ENCODE measurements at places on chromosomes 5 and 9. TPM values are rescaled to one million over a fixed set of nuclear protein-coding genes. Genes with fewer than 3 reads are reported as not detected.

DNA sequence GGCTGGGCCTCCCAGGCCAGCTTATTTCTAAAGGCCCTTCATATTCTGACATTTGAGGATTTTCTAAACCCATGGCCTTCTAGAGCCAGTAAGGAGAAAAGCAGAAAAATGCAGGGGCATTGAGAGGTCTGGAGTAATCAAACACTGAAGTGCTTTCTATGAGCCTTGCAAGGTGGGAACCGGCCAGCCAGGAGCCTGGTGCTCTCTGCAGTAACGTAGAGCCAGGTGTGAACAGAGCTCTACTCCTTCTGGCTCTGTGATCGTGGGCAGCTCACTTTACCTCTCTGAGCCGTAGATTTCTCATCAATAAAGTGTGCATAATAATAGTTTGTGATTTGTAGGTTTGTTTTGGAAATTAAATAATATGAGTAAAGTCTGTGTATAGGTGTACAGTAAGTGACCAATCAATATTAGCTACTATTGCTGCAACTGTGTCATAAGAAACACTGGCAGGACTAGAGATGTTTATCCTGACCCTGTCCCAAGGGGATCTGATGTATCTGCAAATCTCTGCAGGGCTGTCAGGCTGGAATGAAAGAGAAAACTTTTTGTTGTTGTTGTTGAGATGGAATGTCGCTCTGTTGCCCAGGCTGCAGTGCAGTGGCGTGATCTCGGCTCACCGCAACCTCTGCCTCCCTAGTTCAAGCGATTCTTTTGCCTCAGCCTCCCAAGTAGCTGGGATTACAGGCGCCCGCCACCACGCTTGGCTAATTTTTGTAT lies 2.7 kb downstream of the SYNPO start:
- no peaks in the 10 kb centered on the region for H3K27me3 ChIP-seq
- H3K36me3 ChIP-seq, result no peaks in the 10 kb centered on the region
- H3K27ac ChIP-seq, result peak overlapping the region; percentile 54
- no peak for DNase-seq
- H3K4me3 ChIP-seq, result no peak overlapping the region

- DNase-seq, result no peak
- no peak overlapping the region for H3K4me3 ChIP-seq
- no peaks in the 10 kb centered on the region for H3K36me3 ChIP-seq
- no peak overlapping the region for H3K27ac ChIP-seq
- H3K4me1 ChIP-seq, result no peaks in the 10 kb centered on the region
These were observed 200.9 kb upstream of the PTGER4 start for GRCh38 chr5:40478766-40479165.

DNA sequence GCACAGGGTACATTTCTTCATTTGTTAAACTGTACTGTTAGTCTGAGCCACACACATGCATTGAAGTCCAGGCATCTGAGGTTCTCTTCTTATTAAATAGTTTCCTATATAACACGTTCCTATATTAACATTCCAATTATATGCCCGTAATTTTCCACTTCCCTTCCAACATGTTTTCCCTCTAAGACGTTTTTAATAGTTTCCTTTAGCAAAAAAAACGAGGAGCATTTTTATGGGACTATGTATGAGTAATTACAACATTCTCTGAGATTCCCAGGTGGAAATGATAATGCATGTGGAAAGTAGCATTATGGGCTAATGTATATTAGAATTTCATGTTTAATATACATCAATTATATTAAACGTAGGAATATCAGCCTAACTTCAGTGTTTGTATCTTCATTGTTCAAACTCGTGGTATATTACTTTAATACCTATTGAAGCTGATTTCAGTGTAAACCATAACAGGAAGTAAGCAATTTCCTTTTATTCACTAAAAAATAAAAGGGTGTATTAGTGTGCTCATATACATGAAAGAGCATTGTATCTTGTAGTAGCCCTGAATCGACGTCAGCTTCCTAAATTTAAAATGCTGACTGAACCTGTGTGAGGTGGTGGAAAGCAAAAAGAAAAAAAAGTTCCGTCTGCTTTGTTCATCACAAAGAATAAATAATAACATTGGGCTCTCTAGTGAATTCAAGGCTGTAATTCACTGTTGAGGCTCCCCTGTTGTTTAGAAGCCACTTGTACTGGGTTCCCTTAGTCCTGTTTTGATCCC lies 11.3 kb downstream of the SMARCA2 start:
- H3K4me3 ChIP-seq, result no peak overlapping the region
- H3K4me1 ChIP-seq, result peaks cover 13% of the 10 kb centered on the region
- no peak overlapping the region for H3K27ac ChIP-seq
- no peaks in the 10 kb centered on the region for H3K27me3 ChIP-seq

DNA sequence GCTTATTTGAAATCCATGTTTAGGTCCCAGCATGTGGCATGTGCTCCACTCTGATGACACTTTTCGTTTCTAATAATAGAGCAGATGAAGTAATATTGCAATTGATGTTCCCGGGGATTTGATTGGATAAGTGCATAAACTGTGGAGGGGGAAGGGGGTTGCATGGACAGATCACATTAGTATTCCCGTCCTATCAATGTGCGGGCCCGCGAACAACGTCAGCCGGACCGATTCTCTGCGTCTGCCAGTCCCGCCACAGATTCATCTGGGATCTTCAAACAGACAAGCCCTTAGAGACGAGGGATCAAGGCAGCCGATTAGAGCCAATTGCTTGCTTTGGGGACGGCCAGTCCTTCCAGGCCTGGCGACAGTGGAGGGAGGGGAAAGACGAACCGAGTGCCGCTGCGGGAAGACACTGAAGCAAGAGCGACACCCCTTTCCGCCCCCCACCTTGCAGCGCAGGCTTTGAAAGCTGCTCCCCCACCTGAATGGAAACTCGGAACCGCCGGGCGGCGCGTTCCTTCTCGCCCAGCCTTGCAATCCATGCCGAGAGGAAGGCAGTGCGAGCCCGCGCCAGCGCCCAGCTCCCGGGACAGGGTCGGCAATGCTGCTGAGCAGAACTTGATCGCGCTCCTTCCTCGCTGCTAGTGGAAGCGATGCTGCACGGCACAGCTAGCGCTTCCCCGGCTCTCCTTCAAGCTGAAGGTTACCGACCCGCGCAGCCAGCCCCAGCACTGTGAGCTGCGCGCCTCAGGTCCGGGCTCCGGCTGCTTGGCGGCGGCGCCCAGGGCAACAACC lies at the start of gene RGS7BP:
TSS of gene RGS7BP (plus strand) at position 247 of the 798 bp plus-strand sequence. CDS start 610 bp downstream, outside the sequence.
- peak; percentile 76 for DNase-seq
- H3K36me3 ChIP-seq, result no peaks in the 10 kb centered on the region
- peak within 1 kb of the TSS; percentile 69 for H3K4me3 ChIP-seq
- no peaks in the 10 kb centered on the region for H3K4me1 ChIP-seq
- H3K27me3 ChIP-seq, result peaks cover 54% of the 10 kb centered on the region

GRCh38 chr5:35785601-35786085 lies 71.0 kb upstream of the IL7R start:
- H3K4me3 ChIP-seq, result no peak overlapping the region
- H3K36me3 ChIP-seq, result no peaks in the 10 kb centered on the region
- H3K27ac ChIP-seq, result no peak overlapping the region
- no peaks in the 10 kb centered on the region for H3K27me3 ChIP-seq
- no peaks in the 10 kb centered on the region for H3K4me1 ChIP-seq

DNA sequence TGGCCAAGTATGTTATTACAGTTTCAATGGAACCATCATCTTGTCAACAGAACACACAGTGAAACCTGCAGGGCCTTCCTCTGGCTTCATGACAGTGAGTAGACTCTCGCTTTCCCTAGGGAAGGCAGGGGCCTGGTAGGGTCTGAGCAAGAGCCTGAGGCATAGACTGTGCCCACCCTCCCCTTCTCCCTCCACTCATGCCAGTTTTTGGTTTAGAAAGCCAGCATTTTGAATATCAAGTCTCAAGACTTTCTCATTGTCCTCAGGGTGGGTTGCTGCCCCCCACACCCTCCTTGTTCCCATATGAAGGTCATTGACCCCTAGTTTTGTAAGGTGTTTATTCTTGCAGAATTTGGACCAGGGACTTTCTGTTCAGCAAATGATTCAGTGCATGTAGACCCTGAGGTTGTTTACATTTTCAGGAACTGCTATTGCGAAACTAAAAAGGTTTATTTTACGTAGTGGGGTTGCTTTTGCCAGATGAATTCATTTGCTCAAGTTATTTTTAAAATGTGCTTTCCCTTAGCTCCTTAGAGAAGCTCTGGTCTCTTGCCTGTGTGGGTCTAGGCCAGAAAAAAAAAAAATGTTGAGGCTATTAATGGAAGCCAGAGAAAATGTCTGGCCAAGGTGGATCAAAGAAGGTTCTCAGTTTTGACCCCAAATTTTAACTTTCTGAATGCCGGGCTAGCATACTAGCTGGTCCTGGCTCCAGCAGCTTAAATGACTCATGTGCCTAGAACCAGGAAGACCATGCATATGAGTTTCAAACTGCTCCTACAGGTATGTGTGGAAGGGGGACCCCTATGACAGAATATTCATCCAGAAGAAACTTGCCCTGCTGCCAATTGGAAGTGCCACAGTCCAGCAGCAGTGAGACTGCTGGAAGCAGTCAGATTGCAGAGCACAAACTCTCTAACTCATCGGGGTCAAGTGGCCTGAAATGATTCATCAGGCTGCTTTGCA lies 10.1 kb upstream of the MOB3B start:
- H3K36me3 ChIP-seq, result no peaks in the 10 kb centered on the region
- peaks cover 16% of the 10 kb centered on the region for H3K4me1 ChIP-seq
- DNase-seq, result peak; percentile 45
- H3K4me3 ChIP-seq, result no peak overlapping the region
- H3K27ac ChIP-seq, result peak overlapping the region; percentile 80
- no peaks in the 10 kb centered on the region for H3K27me3 ChIP-seq

DNA sequence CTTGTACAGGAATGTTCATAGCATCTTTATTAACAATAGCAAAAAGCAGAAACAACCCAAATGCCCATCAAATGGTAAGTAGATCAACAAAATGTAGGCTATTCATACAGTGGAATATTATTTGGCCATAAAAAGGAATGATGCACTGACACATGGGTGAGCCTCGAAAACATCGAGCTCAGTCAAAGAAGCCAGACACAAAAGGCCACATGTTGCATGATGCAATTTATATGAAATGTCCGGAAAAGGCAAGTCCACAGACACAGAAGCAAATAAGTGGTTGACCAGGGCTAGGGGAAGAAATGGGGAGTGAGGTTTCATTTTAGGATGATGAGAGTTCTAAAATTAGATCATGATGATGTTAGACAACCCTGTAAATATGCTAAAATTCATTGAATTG lies 16.5 kb upstream of the SLC2A8 start:
- no peak overlapping the region for H3K27ac ChIP-seq
- H3K4me3 ChIP-seq, result no peak overlapping the region
- H3K36me3 ChIP-seq, result no peaks in the 10 kb centered on the region
- H3K27me3 ChIP-seq, result no peaks in the 10 kb centered on the region

GRCh38 chr9:38372762-38373619 lies 19.5 kb upstream of the ALDH1B1 start:
- DNase-seq, result no peak
- peaks cover 5% of the 10 kb centered on the region for H3K4me1 ChIP-seq
- H3K27me3 ChIP-seq, result no peaks in the 10 kb centered on the region
- H3K36me3 ChIP-seq, result no peaks in the 10 kb centered on the region

- H3K4me1 ChIP-seq, result no peaks in the 10 kb centered on the region
- no peaks in the 10 kb centered on the region for H3K27me3 ChIP-seq
- no peak overlapping the region for H3K27ac ChIP-seq
- H3K4me3 ChIP-seq, result no peak overlapping the region
- no peaks in the 10 kb centered on the region for H3K36me3 ChIP-seq
These were observed 689.6 kb upstream of the CDH10 start for GRCh38 chr5:25334350-25334749.

LECT2 gene
- total RNA-seq, result 25.0 TPM

Data from hepatocyte (in vitro differentiated cells).